ENCODE measurements at places on chromosomes 5 and 9.
A peak's percentile ranks its signal among the peaks of the same experiment; 100 is the strongest.

GRCh38 chr5:145378226-145378625, 456.9 kb downstream of the PRELID2 start:
- no peak for DNase-seq

DNA sequence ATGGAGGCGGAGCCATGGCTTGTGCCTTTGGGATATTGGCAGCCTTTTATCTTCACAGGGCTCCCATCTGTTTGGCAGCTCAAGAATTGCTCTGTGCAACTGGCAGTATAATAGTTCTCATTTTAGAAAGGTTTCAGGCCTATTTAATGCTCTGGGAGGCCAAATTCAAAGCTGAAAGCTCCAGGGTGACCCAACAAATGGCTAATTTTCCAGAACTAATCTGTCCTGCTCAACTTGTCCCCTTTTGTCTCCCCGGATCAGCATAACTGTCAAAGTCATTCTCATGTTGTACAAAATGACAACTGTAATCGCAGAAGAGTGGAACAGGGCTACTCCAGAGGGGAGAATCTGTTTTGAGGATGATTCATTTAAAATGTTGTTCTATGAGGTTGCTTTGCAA, 52.6 kb upstream of the CXCL14 start:
- no peak for DNase-seq

DNA sequence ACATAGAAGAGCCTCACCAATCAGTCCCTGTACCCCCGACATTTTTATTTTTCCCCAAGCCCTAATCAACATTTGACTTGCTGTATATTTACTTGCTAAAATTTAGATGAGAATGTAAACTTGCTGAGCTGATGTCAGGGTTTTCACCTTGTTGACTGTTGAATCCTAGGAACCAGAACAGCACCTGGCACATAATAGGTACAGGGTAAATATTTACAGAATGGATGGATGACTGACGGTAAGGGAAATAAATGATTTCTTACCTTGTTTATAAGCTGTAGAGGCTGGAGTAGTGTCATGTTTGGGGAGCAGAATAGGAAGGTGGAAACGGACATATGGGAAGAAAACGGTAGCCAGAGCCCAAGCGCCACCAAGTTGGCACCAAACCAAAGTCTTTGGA, 107.0 kb upstream of the NUDT12 start:
- DNase-seq: no peak

DNA sequence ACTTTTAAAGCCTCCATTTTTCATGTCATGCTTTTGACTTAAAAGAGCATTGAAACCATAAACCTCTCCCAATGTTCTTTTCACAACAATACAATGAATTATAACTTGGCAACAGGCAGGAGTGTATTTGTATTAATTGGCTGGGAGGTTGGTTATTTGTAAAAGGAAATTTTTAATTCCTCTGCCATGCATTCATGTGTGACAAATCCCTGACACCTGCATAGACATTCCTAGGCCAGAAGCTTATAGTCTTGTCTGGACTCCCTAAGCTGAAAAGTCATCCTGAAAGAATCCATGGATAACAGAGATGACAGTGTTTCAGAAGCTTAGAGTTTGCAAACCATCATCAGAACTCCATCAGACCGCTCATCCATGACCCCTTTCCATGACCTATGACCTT, 76.3 kb upstream of the PTGER4 start:
- DNase-seq: no peak

DNA sequence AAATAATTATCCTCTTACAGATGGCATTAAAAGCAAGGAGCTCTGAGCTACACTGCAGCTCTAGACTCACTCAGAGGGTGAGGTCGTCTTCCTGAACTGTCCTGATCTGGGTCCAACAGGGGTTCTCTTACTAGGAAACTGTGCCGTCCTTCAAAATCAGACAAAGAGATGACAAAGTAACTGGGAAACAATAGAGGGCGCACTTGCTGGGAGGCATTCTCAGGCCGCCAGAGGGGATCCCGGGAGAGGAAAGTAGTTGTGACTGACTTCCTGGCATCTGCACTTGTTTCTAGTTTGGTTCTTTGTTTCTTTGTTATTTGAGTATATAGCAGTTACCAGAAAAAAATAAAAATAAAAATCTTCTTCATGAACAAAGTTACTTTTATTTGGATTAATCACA, 142.9 kb upstream of the MSX2 start:
- DNase-seq: no peak

- DNase-seq: no peak
These were observed 125.2 kb downstream of the RAPGEF6 start for GRCh38 chr5:131509801-131510200.

DNA sequence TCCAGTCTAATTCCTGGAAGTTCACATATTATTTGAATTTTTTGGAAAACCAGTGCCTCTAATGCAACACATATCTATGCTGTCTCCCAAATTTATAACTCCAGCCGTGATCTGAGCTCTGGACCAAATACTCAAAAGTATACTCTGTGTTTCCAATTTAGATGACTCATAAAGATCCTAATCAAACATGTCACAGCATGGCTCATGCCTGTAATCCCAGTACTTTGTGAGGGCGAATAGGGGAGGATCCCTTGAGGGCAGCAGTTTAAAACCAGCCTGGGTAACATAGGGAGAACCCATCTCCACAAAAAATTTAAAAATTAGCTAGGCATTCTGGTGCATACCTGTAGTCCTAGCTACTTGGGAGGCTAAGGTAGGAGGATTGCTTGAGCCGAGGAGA, 388.0 kb downstream of the CDH12 start:
- no peak for DNase-seq

- DNase-seq: no peak
These were observed 21.3 kb downstream of the TICAM2 start for GRCh38 chr5:115580941-115581340.

DNA sequence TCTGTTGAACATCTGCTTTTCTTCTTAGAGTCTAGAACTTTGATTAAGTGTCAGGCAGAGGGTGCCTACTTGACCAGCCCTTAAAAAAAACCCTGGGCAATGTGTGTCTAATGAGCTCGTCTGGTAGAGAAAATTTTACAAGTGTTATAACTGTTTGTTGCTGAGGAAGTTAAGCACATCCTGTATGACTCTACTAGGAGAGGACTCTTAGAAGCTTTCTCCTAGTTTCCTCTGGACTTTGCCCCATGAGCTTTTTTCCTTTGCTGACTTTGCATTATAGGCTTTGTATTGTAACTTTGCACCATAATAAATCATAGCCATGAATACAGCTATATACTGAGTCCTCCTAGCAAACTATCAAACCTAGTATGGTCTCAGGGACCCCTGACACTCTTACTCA, 39.4 kb downstream of the GNG10 start:
- DNase-seq: no peak

GRCh38 chr5:58294598-58295305, 165.1 kb downstream of the PLK2 start:
- no peak for DNase-seq

- DNase-seq: no peak
These were observed 213.2 kb downstream of the ADAMTS6 start for GRCh38 chr5:65268525-65268924.

DNA sequence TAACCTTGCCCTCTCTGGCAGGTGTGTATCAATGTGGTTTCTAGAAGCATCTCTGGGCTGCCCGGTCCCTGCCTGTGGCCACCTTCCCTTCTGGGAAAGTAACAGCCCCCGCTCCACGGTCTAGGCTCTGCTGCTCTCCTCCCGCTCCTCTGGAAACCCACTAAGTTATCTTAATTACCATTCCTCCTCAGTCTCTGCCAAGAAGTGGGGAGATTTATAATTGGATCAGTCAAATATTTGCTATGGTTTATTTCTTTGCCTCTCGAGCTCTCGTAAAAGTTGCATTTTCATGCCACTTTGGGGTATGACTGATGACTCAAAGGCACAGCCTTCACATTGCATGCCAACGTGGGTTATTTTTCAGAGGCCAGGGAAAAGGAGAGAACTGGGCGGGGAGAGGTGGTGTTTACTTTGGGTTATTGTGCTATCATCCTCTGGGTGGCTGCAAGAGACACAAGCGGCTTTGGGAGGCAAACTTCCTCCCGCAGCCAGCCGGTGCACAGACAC, 205.3 kb upstream of the WWC1 start:
- DNase-seq: no peak

- no peak for DNase-seq
These were observed 177.3 kb downstream of the CFAP90 start for GRCh38 chr5:7673658-7674057.

- DNase-seq: no peak
These were observed 157.9 kb upstream of the RASA1 start for GRCh38 chr5:87109746-87110145.

DNA sequence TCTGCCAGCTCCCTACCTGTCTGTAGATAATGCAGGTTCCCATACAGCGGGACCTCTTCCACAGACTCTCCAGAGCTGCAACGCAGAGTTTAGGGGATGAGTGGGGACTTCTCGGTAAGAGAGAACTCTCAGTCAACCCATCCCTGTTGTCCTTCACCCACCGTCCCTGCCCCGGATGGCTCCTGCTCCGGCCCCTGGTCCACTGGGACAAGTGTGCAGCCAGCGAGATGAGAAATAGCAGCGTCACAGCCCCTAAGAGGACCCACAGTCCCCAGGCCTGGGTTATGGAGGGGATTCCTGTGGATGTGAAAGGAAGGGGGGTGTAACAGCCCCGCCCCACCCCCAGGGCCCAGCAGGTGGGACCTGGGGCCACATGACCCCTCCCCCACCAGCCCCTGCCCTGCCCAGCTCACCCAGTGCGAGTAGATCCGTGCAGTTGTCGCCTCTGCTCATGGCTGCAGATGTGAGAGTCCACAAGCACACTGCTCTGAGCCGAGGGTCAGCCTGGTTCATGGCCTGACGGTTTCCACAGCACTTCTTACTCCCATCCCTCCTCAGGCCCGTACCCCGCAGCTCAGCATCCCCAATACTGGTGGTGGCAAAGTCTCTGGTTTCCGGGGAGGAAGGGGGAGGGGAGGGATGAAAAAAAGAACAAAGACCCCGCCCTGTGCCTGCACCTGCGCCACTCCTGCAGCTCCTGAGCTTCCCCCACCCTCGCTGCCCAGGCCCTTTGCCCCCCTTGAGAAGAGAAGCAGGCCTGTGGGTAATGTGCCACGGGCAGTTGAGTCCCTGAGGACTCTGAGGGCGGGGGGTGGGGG, at the start of gene SIT1:
TSS of gene SIT1 (minus strand) at position 591 of the 818 bp plus-strand sequence. CDS start at position 513, 78 bp downstream.
- DNase-seq: peak; percentile 60

- DNase-seq: no peak
These were observed 205.5 kb downstream of the SLIT3 start for GRCh38 chr5:169095410-169095960.

DNA sequence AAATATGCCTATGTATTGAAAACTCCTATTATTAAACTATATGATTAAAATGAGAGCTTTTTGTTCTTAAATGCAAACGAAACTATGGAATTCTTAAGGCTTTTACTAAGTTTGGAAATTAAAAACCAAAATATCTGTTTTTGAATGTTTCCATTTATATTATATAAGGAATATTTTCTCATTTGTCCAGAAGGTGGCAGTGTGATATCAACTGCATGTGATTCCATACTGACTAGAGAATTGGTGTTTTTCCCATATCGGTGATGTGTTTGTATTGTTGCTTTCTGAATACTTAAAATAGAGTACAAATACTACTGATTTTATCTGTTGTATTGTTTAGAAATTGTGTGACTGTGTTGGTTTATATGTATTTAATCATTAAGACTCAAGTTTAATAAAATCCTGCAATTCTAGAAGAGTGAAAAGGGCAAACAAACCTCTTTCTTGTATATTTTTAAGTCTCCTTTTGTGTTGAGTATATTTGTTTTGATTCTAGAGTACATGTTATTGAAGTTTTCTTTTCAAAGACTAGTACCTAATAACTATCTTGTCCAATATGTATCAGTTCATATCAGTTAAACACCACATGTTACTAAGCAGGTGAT, 320.8 kb downstream of the CCDC171 start:
- no peak for DNase-seq

DNA sequence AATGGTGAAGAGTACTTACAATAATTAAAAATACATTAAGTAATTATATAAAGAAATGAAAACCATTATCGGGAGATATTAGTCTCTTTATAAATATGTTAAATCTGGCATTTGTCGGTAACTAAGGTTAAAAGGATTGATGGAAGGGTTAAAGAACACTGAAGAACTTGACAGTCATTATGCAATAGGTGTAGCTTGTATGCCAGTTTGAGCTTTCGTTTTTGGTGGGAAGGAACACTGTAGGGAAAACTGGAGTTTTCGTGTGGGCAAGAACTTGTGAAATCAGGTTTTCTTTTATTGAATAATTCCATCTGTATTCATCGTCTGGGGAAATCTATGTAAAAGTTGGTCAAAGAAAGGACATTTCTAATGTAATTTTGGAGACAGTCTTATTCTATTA, 142.3 kb downstream of the DMRTA1 start:
- DNase-seq: no peak

DNA sequence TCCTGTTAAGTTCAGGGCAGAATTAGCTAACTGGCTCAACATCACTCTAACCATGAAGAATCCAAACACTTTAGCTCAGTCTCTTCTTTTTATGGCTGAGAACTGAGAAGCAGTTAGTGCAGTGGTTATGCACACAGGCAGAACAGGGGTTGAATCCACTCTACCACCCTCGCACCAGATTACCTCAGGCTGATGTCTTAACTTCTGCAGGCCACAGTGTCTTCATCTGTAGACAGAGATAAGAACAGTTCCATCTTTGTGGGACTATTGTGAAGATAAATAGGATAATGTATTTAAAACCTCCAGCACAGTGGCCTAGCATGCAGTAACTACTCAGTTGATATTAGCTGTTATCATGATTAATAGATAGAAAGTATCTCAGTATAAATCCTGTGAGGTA, 54.8 kb downstream of the FAM114A2 start:
- no peak for DNase-seq

DNA sequence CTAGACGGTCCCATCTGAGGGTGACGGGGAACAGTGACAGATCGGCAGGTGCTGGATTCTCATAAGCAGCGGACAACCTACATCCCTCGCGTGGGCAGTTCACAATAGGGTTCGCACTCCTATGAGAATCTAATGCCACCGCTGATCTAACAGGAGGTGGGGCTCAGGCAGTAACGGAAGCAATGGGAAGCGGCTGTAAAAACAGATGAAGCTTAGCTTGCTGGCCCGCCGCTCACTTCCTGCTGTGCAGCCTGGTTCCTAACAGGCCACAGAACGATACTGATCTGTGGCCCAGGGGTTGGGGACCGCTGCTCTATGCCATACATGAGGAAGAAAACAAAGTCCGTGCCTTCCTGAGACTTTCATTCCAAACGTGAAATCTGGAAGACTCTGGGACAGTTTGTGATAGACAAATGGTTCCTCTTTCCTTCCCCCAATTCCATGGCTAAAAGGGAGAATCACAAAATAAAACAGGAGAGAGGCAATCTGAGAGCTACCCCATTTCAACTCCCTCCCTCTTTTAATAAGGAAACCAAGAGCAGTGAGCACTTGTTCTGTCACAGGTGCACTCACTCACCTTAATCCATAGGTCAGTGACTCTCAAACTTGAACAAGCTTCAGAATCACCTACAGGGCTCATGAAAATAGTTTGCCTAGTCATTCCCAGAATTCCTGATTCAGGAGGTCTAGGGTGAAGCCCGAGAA, 12.1 kb downstream of the PDCL start:
- DNase-seq: peak; percentile 48

Data from stimulated activated CD4-positive, alpha-beta T cell treated with anti-CD3 and anti-CD28 coated beads, Interleukin-2, amount 100 ng/mL, for 24 hours (primary cell).